ENCODE measurements at places on chromosomes 1 and 21.

DNA sequence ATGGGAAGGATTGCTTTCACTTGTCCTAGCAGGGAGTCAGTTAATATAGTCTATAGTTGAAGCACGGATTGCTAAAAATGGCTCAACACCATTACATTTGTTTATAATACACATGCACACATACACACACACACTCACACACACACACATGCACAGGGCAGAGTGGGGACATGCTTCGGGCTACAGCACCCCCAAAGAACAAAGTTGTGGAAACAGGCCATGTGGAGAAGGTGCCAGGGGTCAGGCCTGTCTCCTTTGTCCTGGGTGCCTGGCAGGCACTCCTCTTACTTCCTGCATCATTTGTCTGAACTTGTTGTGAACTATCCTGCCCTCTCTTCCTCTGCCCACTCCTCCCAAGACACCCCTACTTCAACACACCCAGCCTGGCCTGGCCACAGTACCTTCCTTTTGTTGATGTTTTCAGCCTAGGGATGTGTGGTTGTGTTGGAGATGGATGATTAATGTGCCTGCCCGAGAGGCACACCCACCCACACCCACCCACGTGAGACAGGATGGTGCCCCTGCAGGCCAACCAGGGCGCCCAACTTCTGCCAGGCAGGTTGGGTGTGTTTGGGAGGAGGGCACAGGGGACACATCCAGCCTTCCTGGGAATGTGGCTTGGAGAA, 17.5 kb downstream of the RASSF5 start:
- DNase-seq: no peak

DNA sequence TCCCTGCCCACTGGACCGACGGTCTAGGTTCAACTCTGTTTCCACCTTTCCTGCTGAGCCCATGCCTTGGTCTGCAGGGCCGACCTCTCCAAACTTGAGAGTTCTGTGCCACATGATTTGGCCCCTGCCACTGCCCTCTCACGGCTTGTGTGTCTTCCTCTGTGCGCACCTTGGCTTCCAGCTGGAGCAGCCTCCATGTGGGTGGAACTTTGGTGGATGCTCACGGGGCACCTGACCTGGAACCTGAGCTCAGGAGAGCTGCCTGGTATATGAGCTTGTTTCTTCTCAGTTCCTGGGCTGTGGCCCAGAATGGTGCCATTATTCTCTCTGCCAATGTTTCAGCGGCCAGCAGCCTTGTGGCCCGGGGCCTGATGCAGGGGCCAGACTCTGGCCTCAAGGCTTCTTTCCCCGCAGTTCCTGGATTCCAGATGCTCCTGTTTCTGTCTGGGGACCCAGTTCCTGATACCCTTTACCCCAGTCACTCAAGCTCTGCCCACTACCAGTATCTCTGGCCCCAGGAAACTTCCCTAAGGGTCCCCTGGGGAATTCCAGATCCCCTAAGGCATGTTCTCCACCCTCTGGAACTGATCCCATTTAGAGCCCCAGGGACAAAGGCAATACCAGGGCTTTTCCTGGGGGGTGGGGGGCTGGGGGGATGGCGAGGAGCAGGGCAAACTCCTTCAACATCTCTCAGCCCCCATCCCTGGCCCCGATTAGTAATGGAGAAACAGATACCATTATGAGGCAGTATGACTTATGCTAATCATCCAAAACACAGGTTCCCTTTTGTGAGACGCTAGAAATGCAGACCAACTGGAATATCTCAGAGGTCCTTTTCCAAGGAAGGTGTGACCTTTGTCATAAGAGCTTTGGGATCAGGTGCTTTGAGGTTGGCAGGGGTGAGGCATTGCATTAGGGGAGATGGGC, 11.1 kb downstream of the QSOX1 start:
- no peak for DNase-seq

- DNase-seq: no peak
Measured at GRCh38 chr1:186213225-186213607, 161.8 kb downstream of the TPR start.

DNA sequence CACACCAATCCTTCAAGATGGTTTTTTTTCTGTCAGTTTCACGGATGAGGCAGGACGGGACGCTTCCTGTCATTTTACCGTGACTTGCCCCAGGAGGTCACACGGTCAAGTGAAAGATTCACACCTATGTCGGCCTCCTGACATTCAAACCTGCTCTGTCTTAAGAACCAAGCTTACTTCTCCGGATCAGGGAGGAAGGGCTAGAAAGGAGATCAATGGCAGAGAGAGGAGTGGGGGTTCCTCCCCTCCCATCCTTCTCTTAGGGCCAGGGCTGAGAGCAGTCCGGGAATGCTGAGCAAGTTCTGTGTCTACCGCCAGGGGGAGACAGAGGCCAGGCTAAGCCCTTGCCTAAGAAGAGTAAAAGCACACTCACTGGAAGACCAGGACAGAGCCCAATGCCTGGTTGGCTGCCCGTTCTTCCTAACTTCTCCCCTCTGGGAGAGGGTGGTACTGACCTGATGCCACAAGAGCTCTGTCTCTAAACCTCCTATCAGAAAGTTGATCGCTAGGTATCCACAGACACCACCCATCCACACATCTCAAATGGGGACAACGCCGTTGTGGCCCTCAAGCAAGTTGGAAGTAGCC, 1.1 kb upstream of the PPM1J start:
- DNase-seq: peak; percentile 54

DNA sequence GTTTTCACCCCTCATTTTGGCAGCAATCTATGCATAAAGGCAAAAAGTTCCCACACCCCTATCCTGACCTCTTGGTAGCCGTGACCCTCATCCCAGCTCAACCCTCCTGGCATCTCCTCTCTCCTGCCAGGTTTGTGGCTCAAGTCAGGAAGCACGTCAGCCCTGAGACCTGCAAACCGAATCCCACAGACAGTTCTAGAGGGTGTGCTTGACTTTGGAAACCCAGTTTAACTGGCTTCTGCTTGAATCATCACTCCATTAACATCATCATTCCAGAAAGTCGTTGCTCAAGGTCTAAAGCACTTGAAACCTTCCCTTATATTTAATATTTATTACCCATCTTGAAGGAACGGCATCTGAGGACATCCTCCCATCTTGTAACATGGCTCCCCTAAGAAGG, 133.4 kb upstream of the ERG start:
- DNase-seq: no peak

DNA sequence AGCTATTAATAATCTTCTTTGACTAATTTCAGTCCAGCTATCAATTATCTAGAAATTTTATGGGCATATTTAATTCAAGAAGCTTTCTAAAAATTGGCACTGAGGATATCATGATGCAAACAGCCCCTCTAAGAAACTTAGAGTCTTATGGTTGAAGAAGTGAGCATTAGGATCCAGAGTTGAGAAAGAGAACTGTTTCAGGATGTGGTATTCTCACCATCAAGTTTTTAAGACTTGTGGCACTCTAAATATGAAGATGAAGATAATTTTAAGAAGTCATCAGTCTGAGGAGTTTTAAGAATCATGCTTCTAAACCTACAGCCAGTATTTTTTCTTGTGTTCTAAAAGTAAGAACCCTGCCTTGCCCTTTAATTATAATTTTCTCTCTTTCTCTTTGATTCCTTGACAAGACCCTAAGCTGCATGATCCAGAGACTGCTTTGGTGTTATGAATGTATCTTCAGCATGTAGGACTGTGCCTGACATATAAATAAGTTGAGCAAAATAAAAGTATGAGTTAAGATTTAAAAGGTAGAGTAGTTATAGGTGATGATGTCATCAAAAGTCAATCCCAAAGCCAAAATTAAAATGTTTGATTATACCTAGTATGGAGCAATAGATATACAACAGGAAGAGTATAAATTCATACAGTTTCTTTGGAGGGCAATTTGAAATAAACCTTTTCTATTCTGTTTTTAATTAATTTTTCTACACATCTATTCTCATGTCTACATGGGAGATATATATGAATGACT, 39.1 kb downstream of the RPS6KC1 start:
- no peak for DNase-seq

GRCh38 chr1:160257411-160258015, 4.8 kb downstream of the DCAF8 start:
- no peak for DNase-seq

DNA sequence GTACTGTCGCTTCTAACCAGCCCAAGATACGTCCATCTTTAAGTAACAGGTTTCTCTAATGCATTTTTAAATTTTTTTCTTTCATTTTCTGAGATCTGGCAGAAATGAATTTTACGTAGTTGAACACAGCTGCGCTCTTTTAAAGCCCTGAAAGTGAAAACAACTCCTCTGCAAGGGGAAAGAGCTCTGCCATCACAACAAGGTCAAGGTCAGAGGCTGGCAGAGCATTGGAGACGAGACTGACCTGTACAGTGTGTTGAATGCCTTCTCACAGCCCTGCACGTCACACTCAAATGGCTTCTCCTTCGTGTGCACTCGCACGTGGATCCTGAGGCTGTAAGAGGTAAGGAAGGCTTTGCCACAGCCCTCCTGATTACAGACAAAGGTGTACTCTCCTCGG, 19.7 kb downstream of the MTF1 start:
- no peak for DNase-seq

GRCh38 chr1:201891451-201892045, 2.9 kb downstream of the SHISA4 start:
- DNase-seq: no peak

DNA sequence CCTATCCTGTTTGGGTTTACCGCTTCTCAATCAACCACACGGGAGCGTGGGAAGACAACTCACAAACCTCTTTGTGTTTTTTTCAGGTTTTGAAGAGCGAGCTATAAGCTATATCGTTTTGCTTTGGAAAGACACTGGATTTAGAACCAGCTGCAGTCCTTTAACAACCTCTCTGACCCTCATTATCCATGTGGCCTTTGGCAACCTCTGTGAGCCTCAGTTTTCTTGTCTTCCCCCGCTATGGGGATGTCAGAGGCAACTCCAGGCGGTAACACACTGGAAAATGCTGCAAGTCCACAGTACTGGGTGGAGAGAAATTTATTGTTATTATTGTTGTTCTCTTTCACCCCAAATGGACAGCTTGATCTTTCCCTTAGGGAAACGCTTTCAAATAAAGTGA, 100.0 kb downstream of the ETS2 start:
- no peak for DNase-seq

- no peak for DNase-seq
Measured at GRCh38 chr1:231410036-231410612, 12.0 kb downstream of the EGLN1 start.

- DNase-seq: no peak
Measured at GRCh38 chr1:92486251-92487077, at the start of gene GFI1. Gene GFI1 (minus strand): TSS chr1:92486925. CDS start chr1:92483487, 3,438 bp downstream.

DNA sequence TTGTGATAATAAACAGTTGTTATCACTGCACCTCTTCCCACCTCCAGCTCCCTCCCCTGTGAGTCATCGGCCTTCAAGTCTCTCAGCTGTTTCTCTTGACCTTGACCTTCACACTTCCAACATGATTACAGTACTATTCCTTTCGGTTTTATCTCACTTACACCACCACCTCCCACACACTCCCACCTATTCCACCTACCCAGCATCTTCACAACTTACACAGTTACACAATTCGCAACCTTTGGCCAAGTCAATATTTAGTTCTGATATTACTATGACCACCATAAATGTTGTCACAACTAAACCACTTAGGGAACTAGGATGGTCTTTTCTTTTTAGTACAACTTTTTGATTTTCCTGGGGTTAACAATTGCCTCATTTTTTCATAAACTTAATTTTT, 60.2 kb downstream of the RIPK4 start:
- DNase-seq: no peak

DNA sequence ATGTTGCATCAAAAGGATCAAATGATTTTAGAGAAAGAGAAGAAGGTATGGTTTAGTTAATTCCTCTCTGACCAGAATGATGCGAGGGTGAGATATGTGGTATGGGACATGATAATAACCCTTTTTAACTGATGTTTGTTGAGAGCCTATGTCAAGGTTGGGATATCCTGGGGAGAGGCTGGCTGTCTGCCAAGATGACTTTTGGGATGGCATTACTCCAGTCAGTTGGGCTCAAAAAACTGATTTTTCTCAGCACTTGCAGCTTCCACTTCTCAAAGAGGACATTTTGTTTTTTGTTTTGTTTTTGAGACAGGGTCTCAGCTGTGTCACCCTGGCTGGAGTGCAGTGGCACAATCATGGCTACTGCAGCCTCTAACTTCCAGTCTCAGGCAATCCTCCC, 17.7 kb upstream of the STX12 start:
- no peak for DNase-seq

DNA sequence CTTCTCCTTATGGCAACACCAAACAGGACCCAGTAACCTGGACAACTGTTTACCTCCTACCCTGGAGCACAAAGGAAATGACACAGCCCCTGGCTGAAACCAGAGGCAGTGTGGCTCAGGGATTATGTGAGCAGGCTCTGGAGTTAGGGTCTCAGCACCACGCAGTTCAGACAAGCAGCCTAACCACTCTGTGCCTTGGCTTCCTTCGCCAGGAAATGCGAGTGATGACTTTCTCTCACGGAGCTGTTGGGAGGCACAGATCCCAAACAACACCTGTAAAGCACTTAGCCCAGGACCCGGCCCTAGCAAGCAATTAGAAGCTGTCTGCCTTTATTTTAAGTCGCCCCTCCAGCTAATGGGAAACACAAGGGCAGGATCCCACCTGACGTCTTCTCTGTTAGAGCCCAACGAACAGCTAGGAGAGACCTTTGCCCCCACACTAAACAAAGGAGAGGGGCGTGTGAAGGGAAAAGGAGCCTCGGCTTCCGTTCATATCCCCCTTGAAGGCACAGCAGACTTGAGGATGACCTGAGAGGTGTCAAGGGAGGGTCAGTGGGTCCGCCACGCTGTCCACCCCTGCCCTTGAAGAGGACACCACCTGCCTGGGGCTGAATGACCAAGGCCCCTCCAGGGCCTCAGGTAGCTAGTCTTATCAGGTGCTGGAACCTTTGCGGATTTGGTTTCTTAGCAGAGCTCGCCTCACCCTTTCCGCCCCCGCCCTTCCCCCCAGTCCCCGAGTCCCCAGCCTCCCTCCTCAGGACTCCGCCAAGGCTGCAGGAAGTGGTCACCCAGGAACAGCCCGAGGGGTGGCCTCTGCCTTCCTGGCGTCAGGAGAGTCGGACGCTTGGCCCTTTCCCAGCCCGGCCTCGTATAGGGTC, 860 bp downstream of the TMEM63A start:
- no peak for DNase-seq

GRCh38 chr1:20349561-20349960, 58.9 kb downstream of the VWA5B1 start:
- no peak for DNase-seq
